Stimulated activated CD8-positive, alpha-beta memory T cell treated with anti-CD3 and anti-CD28 coated beads, Interleukin-4, amount 100 ng/mL, for 4 hours (primary cell): ENCODE measurements at places on chromosomes 6 and 20.

- no peak for DNase-seq
Observed at GRCh38 chr6:106114492-106114891, 28.4 kb downstream of the PRDM1 start.

GRCh38 chr6:22448291-22448711 lies 121.1 kb upstream of the HDGFL1 start:
- DNase-seq, result no peak

GRCh38 chr6:112117554-112117953 lies 30.2 kb downstream of the FAM229B start:
- no peak for DNase-seq

GRCh38 chr6:47464052-47464451 lies 13.5 kb upstream of the CD2AP start:
- DNase-seq, result no peak

DNA sequence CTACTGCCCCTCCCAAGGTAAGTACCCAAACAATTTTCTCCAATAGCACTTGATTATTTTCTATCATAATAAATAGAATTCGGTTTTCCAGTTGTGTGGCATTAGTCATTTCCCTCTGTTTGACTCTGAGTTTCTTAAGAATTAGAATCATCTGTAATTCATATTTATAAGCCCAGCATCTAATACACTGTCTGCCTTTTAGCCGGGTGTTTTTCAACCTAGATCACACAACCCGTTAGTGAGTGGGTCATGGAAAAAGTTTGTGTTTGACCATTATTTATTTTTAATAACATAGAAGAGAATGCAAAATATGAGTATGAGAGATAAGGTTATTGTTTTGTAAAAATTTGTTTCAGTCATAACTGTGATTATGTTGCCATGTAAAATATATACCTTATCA lies 701.6 kb downstream of the RFPL4B start:
- no peak for DNase-seq

- DNase-seq, result no peak
Observed at GRCh38 chr6:53441035-53441493, 92.3 kb upstream of the ELOVL5 start.

DNA sequence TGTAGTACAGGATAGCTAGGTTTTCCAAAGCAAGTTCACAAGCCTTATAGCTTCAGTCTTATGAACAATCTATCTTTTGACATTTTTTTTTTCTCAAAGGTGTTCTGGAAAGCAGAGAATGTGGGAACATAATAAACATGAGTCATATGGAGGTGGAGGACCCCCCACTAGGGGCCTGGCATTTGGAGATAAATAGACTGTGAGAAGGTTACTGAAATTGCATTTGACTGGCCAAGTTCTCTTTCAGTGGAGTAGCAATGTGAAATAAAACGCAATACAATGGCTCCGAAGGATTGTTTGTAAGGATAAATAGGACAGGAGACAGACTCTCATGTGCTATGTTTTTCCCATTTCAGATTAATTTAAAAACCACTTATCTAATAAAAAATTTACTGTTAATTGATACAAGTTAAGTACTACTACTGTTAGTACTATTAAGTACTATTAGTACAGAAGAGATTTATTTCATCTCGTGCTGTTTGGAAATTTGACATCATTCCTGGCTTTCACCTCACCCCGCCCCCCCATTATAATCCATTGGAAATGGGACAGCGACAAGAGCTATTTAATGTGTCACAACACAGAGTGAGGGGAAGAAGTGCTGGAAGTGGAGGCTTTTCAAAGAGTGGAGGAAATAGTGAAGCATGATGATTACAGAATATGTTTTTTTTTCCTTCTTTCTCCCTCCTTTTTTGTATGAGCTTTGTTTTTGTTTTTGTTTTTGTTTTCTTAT lies 122.6 kb upstream of the ID4 start:
- no peak for DNase-seq

GRCh38 chr6:53591873-53592272 lies 47.0 kb upstream of the GCLC start:
- no peak for DNase-seq

GRCh38 chr6:113011801-113012200 lies 664.7 kb downstream of the RFPL4B start:
- DNase-seq, result no peak

- DNase-seq, result no peak
Observed at GRCh38 chr20:32111753-32112152, 2.2 kb downstream of the TM9SF4 start.

DNA sequence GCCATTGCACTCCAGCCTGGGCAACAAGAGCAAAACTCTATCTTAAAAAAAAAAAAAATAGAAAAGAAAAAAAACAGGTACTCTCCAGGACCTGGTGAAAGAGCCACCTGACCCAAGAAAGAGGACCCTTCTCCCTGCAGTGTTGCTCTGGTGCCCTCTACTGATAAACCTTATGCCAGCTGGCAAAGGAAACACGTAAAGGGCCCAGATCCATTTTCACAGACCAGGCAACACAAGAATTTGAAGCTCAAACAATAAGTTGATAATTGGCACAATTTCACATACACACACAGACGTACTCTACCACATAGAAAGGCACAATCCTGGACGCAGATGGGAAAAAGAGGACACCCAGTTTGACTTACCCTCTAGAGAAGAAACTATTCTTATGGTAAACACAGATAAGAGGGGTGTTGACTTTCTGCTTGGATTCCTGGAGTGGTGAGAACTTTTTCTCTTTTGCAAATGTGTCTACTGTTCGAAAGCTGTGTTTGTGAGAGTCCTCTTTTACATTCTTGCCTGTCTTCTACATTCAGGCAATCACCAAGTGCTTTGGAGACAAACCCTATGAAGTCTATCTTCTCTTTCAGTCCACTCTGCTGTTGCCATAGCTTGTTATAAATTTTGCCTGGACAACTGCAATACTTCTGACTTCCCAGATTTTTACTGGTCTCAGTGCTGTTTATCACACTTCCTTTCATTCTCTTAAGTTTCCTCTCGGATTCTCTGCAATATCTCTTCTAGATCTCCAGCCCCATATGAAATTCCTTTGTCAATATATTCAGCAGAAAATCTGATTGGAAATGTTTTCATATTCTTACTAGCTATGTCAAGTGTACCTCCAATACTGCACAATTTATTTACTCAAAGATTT lies 6.4 kb upstream of the SNRPB start:
- no peak for DNase-seq

DNA sequence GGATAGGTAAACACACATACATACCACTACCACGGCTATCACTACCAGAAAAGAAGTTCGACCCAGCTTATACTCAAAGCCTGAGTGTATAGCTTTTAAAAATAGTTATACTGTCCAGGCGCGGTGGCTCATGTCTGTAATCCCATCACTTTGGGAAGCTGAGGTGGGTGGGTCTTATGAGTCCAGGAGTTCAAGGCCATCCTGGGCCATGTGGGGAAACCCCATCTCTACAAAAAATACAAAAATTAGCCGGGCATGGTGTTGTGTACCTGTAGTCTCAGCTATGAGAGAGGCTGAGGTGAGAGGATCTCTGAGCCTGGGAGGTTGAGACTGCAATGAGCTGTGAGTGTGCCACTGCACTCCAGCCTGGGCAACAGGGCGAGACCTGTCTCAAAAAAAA lies 32.9 kb downstream of the NKX2-4 start:
- no peak for DNase-seq

DNA sequence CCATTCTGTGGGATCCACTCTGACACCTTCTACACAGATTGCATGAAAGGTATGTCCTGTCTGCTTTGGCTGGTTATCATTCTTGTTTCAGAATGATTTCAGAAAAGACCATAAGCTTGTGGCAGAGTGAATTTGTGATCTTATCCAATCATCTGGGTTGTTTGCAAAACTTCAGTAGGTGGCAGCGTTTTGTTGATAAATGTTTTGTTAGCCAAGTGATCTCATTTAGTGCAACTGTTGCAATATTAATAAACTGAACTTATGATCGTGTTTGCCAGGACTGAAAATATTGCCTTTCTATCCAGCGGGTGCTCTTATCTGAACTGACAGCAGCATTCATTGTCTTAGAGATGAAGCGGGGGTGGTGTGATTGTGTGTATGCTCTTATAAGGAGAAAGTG lies 613.2 kb upstream of the NOX3 start:
- no peak for DNase-seq

GRCh38 chr6:149170564-149171452 lies 146.7 kb upstream of the TAB2 start:
- no peak for DNase-seq

DNA sequence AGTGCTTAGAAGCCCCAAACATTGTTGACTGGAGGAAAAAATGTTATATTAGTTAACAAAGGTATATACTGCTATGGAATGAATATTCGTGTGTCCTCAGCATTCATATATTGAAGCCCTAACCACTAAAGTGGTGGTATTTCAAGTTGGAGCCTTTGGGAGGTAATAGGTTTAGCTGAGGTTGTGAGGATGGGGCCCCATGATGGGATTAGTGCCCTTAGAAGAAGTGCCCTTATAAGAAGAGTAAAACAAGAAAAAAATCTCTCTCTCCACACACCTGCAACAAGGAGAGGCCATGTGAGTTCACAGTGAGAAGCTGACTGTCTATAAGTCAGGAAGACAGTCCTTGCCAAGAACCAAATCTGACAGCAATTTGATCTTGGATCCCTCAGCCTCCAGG lies 761.7 kb upstream of the FLRT3 start:
- no peak for DNase-seq

- DNase-seq, result no peak
Observed at GRCh38 chr6:150549674-150550101, 50.0 kb upstream of the PLEKHG1 start.

GRCh38 chr6:74057326-74057725 lies 361.3 kb downstream of the CD109 start:
- no peak for DNase-seq

DNA sequence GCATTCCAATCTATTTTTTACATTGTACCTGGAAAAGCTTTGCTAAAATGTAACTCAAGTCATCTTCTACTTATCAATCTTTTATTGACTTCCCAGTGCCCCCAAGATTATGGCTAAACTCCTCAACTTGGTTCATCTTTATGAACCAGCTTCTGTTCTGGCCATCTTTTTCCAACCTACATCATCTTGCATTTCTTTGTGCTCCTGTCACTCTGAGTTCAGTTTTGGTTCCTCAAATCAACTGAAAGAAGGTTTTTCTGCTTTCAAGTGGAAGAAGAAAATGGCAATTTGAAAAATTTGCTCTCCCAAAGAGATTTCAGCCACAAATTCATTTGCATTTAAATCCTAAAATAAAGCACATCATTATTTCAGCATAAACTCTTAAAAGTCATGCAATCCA lies 41.8 kb downstream of the GPX5 start:
- DNase-seq, result no peak

DNA sequence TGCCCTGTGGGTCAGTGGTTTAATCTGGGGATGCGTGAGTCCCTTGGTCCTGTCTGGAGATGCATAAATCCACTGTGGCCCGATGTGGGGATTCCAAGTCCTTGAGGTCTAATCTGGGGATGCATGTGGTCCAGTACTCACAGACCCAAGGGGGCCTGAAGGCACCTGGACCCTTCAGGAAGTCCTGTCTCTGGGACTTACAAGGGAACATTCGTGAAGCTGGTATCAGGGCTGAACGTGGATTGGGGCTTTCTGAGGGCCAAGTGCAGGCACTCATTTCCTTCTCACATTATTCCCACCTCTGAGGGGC lies 25.2 kb upstream of the GTSF1L start:
- no peak for DNase-seq

DNA sequence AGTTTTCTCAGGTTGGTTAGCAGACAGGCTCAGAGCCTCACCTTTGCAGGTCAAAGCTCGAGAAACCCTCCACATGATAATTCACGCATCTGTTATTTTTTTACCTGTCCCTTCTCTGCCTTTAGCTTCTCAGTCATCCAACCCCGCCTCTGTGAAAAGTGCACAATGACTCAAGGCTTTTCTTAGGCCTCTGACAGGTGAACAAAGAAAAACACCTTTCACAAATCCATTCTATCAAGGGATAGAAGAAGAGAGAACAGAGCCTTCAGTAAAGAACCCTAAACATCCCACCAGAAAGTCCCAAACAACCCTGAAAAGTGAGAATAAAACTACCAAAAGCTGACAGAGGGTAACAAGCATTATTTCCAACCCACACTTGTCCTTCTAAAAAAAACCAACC lies 178.2 kb downstream of the GJA10 start:
- DNase-seq, result no peak

DNA sequence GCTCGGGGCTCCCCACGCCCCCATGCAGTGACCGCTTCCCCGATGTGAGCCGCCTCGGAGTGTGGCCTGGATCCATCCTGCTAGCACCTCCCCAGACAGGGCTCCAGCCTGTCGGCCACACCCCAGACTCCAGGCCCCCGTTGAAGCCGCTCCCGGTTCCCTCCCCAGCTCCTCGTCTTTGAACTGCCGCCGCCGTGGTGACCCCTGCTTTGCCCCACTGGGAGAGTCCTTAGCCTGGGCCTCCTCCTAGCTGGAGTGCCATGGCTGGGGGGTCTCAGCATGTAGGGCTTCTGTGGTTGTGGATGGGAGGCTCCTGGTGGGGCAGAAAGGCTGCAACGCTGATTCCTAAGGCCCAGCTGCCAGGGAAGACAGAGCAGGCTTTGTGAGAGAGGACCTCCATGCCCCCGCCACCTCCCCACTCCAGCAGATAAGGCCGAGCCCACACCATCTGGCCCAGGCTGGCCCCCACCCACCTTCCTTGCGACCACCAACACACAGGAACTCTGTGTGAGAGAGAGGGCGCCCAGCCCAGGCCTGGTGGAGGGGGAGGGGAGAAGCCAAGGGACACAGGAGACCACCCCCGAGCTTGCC lies 11.4 kb downstream of the FOXS1 start:
- no peak for DNase-seq

GRCh38 chr20:35192118-35192872 lies 20.4 kb downstream of the PROCR start:
- no peak for DNase-seq

- no peak for DNase-seq
Observed at GRCh38 chr6:37283268-37283667, 25.3 kb upstream of the TMEM217 start.

GRCh38 chr20:48606841-48607543 lies 220.8 kb downstream of the PREX1 start:
- no peak for DNase-seq

DNA sequence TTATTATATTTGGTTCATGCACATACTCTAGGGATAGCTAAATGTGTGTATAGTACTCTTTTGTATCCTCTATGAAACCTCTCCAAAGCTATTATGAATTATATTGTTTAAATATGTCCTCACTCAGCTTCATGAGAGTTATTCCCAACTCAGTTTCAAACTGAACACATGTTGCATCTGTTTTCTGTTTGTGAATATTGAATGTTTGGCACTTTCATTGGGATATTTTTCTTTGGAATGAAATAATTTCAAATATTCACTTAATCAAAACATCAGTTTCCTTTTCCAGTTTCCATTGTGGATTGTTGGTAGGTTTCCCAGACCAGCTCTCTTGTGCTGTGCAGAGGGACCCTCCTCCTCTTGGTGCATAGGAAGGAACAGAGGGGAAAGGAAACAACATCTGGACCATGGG lies 46.6 kb downstream of the HDAC2 start:
- no peak for DNase-seq
